ENCODE measurements at places on chromosomes 5 and 9.

DNA sequence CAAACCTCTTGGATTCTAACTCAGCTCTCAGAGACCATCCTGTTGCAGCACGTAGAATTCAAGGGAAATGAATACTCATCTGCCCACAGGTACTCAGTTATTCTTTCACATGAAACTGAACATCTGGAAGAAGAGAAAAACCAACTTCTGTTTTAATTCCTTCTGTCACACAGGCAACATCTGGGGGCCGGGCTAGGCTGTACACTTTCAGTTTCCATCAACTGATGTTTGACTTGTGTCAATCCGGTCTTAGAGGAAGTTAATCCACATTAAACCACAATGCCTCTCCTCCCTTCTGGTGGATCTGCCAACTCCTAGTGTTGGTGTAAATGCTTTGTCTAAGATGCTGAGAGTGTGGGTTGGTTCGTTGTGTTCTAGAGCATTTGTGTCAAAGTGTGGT lies 17.6 kb downstream of the DMRT3 start:
- no peak for DNase-seq

DNA sequence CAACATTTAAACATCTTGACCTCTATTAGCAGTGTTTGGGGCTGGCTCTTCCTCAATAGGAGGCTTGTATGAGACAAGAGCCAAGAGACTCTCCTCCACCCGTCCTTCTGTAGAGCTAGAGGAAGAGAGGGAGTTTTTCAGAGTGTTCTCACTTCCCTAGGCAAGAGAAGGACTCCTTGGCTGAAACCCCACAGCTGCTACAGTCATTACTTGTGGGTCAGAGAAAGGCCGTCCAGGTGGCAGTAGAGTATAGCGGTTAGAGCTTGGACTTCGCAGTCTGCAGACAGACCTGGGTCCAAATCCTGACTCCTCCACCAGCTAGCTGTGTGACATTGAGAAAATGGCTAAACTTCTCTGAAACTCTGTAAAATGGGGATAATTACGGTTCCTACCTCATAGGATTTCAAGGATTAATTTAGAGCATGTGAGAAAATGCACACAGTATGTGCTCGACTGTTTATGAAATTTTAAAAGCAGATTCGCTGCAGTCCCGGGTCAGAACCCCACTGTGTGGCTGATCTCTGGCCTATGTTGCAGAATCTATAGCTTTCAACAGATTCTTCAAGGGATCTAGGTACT lies 80.8 kb upstream of the ARAP3 start:
- no peak for DNase-seq

- no peak for DNase-seq
Observed at GRCh38 chr9:136686534-136686793, 793 bp downstream of the AGPAT2 start.

GRCh38 chr5:167105941-167106340 lies 1185.5 kb upstream of the WWC1 start:
- DNase-seq = no peak

DNA sequence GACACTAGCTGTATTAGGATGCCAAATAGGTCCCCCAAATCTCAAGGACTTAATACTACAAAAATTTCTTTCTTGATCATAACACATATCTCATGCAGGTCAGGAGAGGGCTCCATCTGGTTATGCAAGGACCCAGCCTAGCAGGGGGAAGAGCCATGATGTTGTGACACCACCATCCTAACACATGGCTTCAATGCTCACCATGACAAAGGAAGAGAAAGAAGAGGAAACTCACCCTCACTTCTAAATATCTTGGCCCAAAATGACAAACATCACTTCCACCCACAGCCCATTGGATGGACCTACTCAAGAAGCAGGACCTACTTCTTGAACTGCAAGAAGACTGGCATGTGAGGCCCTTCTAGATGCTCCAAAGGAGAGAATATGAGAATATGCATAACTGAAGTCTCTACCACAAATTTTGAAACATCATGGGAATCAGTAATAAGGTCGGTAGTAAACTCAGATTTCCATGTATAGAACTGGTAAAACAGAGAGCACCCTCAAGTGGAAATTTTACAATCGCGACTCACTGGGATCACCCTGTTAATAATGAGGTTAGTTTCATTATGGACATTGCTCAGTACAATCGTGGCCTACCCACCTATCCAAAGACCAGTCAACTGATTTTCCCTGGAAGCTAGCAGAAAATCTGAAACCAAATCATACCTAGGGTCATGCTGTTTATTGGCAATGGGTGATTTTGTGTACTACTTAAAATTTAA lies 308.2 kb downstream of the ACTL7B start:
- no peak for DNase-seq

DNA sequence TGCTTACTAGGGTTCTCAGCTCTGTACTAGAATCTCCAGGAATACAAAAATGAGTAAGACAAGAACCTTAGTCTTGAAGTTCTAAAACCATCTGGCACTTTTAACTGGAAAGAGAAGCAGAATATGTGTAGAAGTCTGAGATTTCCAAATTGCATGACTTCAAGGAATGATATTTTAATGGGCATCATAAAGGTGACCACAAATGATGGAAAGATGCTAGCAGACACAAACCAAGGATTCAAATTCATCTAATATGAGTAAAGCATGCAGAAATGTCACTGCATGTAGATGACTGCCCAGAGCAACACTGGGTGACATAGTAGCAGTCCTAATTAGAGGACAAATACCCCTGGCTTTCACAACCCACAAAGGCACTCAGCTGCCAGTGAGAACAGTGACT lies 117.2 kb downstream of the RPS23 start:
- DNase-seq = no peak

DNA sequence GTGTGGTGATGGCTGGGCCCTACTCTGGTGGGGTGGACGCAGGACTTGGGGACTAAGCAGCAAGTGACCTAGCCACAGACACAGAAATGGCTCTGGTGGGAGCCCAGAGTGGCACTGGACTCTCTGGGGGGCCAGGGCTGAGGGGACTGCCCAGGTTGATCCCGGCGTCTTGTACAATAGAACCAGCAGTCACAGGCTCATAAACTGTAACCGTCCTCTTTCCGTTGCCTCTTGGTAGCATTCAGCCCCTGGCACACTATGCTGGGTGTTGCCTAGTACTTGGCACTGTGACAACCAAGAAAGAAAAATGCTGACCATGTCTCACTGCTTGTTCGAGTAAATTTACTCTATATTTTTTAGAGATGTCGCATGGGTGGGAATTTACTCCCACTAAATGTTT lies 80.5 kb downstream of the DAB2IP start:
- DNase-seq = no peak

- DNase-seq = no peak
Observed at GRCh38 chr5:149265597-149265996, 6.1 kb upstream of the AFAP1L1 start.

DNA sequence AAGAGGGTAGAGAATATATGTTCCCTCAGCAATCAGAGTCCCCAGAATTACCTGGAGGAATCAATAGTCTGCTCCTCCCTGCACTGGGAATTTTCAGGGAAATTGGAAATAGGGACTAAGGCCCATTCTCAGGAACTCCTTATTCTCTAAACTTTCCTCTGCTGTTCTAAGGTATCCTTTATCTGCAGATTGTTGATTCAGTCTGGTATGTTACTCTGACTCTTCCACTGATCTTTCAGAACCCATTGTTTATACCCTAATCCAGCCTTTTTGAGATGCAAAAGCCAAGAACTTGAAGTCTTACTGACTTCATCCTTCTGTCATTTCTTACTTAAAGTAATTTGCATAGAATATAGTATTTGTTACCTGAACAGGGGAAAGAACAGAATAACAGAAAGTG lies 143.5 kb upstream of the PPP1R2B start:
- no peak for DNase-seq

DNA sequence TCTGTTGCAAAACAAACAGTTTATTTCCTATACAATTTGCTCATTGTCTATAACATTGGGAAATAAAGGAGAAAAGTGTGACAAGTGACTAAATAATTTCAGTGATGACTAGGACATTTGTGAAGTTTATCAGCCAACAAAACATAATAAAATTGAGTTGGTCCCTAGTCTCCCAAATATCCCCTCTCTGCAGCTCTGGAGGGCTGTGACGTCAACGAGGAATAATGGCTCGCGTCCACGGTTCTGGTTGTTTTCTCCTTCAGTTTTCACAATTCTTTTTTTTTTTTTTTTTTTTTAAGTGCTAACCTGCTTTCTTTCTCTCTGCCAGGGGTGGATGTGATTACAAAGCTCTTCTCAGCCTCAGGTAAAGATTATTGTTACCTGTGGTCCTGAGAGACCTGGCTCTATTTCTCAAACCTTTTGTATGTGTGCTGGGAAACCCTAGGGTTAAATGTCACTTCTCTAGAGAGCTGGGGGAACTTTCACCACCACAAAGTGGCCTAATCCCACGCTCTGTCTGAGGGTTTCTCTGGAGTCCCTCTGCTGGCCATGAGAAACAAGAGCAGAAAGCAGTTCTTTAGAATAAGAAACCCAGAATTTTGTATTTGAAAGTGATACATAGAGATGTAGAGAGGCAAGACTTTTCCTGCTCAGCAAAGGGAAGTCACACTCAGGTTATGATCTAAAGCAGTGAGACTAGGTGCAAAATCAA lies 36.2 kb upstream of the ANKRD55 start:
- peak; percentile 40 for DNase-seq
